Fibroblast of skin of right biceps (primary cell): ENCODE measurements at places on chromosomes 1 and 21.

DNA sequence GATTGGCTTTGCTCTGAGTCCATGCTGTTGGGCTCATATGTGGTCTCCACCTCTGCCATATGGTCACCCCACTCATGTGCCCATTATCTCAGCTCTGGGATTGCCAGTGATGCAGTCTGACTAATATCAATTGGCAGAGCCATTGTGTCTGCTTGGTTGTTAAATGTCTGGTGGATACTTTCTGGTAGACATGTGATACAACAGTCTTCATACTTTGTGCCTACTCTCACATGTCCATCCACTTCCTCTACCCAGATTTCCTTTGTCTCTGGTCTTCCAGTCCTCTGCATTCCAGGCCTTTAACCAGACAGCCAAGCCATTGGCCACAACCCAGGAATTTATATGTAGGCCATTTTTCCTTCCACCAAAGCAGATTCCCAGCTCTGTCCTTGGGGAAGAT, 30.8 kb upstream of the DIPK1A start:
- DNase-seq: no peak

DNA sequence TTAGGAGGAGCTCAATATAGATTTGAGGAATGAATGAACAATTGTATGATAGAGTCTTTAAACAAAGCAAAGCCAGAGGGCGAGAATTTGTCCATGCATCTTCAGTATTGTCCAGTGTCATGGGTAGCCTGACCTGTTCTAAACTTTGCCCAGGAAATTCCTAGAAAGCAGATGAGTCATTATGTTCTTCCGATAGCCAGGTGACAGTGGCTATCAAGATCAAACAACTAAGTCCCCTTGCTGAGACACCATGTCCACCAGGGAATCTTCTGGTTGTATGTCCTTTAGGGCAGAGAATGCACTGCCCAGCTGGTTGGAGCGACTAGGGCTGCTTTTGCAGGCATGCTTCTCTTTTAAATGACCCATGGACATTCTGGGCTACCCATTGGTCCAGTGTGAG, 1.8 kb upstream of the SLC26A9 start:
- DNase-seq: no peak

DNA sequence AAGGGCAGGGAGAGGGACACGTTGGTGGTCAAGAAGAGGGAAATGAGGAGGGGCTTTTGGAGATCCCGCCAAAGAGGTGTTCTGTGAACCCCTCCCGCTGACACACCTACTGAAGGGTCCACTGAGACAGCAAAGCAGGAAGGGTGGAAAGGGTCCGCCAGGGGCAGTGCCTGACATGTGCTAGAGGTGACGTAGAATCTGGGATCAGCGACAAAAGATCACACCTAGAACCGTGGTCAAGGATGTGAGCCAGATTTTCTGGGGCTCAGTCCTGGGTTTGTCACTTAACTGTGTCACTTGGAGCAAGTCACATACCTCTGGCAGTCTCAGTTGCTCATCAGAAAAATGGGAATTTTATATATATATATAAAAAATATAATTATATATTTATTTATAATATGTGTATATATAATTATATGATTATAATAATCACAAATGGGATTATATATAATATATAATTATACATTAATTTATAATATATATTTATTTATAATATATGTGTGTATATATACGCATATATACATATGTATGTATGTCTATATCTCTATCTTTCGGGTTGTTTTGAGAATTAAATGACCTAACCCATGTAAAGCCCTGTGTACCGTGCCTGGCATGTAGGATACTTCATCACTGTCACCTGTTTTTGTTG, 35.0 kb upstream of the ATP5PO start:
- no peak for DNase-seq

DNA sequence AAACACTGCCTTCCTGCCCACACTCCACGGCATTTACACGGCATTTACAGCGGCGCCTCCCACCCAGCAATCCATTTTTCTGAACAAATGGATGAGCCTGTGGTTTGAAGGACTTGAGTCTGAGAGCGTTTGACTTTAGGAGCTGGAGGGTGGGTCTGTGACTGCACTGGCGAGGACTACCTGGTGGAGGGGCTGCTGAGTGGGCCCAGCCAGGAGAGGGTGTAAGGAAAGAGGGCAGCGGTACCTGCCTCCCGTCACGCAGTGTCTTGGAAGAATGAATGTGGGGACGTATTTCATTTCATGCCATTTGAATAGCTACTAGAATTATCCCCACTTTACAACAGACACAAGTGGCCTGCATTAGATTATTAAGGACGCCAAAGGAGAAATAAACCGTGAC, 62.9 kb downstream of the B3GALT5 start:
- no peak for DNase-seq

GRCh38 chr1:27603309-27603680, 649 bp downstream of the AHDC1 start:
- no peak for DNase-seq

- DNase-seq: no peak
Observed at GRCh38 chr21:26147535-26147934, 23.0 kb downstream of the APP start.

DNA sequence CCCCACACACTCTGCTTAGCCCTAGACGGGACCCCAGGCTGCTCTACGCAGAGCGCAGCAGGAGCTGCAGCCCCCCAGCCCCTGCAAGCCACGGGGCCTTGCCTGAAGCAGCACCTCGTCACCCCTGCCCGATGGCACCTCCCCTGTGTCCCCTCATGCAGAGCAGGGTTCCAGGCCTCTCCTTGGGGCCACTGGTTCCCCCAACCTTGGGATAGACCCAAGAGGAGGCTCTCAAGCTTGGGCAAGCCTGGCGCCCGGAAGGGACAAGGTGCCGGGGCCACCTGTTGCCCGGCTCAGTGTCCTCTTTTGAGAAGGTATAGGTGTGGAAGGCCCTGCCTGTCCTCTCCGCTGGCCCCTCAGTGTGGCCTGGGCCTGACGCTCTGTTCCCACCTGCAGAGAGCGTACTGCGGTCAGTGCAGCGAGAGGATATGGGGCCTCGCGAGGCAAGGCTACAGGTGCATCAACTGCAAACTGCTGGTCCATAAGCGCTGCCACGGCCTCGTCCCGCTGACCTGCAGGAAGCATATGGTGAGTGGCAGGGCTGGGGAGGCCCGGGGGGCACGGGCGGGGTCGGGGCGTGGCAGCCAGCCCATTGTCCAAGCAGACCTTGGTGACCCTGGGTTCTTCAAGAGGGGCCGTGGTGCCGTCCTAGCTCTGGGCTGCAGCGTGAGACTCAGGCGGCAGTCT, 50.6 kb downstream of the FAAP20 start:
- DNase-seq: no peak

GRCh38 chr1:91724231-91724630, 161.7 kb downstream of the TGFBR3 start:
- DNase-seq: no peak

- no peak for DNase-seq
Observed at GRCh38 chr1:236845830-236846229, 50.7 kb downstream of the MTR start.

GRCh38 chr1:180560200-180560867, 1.6 kb downstream of the OVAAL start:
- DNase-seq: peak; percentile 13

- DNase-seq: no peak
Observed at GRCh38 chr1:246372559-246372958, 134.5 kb downstream of the SMYD3 start.

DNA sequence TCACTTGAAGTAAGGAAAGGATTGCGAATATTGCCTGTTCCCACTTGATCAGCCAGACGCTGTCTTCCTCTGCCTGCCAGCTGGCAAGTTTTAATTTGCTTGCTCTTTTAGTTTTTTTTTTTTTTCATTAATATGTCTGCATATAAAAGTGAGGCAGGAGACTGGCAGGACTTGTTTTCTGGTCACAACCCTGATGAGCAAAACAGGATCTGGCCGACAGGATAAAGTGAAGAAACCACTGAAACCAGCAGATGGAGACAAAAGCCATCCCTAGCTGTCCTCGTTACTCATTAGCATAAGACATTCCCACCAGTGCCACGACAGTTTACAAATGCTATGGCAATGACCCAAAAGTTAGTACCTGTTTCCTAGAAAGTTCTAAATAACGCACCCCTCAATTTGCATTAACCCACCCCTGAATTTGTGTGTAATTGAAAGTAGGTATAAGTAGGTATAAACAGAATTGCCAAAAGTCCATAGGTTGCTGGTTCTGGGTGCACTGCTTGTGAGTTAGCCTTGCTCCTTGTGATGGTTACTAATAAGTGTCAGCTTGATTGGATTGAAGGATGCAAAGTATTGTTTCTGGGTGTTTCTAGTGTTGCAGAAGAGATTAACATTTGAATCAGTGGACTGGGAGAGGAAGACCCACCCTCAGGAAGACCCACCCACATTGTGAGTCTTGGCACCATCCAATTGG, 60.8 kb downstream of the ZNF684 start:
- DNase-seq: peak; percentile 21

DNA sequence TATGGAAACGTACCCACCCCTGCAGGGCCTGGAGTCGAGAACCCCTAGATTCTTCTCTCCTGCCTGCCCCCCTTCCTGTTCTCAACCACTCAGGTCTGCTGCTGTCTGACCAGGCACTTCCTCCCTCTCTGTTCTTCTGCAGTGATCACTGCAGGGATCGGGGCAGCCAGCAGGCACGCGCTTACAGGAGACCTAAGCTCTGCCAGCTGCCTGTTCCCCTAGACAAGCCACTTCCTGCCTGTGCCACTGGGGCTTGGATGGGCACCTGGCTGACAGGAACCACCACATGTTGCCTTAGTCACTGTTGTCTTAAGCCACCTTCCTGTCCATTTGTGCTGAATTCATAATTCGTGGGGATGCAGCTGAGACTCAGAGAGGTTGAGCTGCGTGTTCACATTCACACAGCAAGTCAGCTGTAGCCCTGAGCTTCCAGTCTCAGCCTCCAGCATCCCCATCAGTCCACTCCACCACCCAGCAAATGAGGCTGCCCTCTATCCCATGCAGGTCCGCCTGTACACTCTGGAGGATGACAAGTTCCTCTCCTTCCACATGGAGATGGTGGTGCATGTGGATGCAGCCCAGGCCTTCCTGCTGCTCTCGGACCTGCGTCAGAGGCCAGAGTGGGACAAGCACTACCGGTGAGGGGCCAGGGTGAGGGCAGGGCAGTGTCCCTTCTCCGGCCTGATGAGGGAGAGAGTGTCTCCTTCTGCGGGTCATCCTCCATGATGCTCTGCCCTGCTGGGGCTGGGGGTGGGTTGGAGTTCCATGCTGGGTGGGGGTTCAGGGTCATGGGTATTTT, 18.6 kb downstream of the FAM151A start:
- DNase-seq: no peak

DNA sequence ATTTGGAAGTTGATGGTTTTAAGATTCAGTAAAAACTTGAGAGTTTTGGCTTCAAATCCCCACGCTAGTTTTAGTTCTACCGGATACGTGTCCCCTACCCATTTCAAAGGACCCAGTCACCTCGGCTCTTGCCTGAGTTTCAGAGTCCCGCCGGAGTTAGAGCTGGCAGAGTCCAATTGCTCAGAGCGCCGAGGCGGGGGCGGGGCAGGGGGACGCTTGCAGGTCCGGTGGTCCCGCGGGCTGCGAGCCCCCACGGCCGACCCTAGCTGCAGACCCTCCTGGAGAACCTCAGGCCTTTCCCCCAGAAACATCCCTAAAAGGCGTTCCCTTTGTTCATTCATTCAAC, 765 bp upstream of the VPS45 start:
- no peak for DNase-seq

DNA sequence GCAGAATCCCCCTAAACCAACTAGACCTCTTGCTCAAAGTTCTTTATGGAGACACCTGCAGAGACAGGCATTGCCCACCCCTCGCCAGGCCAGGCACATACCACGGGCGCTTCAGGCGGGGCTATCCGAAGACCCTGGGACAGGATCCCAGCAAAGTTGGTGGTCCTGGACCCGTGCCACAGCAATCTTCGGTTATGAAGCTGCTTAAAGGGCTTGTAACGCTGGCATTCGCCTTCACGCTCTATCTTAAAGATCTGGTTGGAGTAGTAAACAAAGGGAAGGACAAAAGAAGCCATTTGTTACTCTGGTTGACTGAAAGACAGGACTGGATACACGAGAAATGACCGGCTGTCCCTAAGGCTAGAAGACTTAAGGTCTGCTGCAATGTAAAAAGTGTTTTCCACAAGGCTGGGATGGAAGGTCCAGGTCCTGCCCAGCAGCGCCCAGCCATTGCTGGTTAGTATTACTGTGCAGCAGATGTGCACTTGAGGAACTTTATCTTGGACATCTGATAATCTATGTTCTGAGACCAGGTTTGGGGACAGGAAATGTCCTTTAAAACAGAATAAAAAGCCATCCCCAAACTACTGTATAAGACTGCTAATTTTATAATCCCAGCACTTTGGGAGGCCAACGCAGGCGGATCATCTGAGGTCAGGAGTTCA, 42.9 kb downstream of the PARP1 start:
- DNase-seq: no peak

GRCh38 chr1:20936216-20936615, 149.1 kb upstream of the HP1BP3 start:
- DNase-seq: peak; percentile 4

- no peak for DNase-seq
Observed at GRCh38 chr1:168387781-168388760, 107.4 kb downstream of the TBX19 start.

DNA sequence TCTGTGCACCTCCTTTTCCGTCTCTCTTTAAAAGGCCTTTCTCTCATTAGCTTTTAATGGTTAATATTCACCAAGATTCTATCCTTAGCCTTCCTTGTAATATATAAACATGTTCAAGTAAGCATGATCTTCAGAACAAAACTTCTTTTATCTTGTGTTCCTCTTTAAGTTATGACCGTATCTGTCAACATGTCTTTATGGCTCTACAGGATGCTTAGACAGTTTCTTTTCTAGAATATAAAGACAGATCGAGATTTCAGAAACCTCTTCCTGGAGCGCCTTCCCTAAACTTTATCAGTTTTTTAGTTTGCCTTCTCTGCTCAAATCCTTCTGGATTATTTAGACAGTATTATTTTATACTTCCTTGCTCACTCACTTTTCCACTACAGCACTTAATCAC, 7.2 kb downstream of the RO60 start:
- DNase-seq: no peak

- no peak for DNase-seq
Observed at GRCh38 chr1:224745924-224746323, 129.8 kb downstream of the CNIH3 start.

GRCh38 chr1:116537040-116537831, 33.6 kb downstream of the CD58 start:
- DNase-seq: peak; percentile 38

GRCh38 chr1:47582891-47583608, 145.2 kb downstream of the FOXD2 start:
- no peak for DNase-seq

- DNase-seq: no peak
Observed at GRCh38 chr21:31974454-31974985, 101.7 kb downstream of the HUNK start.

DNA sequence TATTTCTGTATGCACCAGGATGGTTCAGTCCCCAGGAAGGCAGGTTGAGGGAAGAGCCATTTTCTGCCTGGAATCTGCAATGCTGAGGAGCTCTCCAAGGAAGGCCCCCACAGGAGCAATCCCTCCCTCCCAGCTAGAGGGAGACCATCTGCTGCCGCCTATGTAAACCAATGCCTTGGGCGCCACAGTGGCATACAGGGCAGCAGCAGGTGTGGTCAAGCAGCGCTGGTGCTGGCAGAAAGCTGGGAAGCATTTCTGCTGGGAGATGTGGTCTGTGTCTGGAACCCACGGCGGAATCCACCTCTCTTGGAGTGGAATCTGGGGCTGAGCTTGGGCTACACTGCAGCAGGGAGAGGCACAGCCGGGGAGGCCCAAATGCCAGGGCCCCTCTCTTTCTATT, 283.3 kb downstream of the RRAGC start:
- no peak for DNase-seq

GRCh38 chr1:192846950-192847349, 38.1 kb downstream of the RGS2 start:
- DNase-seq: peak; percentile 60

- DNase-seq: peak; percentile 99
Observed at GRCh38 chr1:31701091-31701736, 2.6 kb downstream of the COL16A1 start.
